ENCODE measurements at places on chromosomes 12 and 14.

DNA sequence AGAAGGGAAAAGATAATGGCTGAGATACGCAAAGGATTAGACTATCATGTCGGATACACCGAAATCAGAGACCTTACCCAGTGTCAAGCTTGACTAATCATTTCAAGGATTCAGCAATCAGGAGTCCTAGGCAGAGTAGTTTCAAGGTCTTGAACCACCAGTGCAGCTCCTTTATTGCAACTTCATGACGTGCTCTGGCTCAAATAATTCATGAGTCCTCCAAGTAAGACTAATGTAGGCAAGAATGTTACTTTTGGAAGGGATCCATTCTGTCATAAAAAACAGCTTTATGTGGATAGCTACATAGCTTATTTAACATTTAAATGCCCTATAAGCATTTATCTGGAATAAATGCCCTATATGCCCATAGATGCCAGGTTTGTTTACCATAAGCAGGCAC is 123.2 kb downstream of the LMO3 start:
- ATAC-seq, result no peak

DNA sequence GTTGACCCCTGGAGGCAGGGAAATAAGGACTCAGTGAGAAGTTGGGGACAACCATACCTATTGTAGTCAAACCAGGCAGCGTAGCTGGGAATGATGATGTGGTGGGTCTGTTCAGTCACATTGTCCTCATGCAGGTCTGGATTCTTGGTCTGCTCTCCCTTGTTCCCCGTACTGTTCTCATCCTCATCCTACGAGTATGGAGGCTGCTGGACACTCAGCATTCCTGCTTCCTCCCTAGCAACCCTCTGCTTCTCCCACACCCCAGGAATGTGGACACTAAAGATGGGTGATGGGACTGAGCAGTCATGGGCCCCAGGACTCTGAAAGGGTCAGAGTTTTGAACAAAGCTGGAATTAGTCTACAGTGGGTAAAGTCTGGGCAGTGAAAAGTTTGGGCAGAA is 10.9 kb downstream of the SMARCC2 start:
- no peak for ATAC-seq

DNA sequence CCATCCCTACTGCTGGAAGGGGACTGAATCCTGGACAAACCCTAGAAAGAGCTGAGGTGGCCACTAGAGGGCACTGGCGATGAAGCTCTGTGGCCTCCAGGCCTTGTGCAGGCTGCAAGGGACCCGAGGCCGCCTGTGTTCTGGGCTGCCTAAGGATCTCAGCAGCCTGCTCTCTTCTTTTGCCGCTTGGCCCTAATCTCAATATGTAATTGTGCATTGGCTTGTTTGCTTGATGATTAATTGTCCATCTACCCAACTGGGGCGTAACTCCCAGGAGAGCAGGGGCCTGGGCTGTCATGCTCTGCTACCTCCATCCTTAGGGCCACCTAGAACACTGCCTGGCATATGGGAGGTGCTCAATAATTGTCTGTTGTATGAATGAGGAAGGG is 73.8 kb downstream of the SYNE3 start:
- peak; percentile 85 for ATAC-seq

DNA sequence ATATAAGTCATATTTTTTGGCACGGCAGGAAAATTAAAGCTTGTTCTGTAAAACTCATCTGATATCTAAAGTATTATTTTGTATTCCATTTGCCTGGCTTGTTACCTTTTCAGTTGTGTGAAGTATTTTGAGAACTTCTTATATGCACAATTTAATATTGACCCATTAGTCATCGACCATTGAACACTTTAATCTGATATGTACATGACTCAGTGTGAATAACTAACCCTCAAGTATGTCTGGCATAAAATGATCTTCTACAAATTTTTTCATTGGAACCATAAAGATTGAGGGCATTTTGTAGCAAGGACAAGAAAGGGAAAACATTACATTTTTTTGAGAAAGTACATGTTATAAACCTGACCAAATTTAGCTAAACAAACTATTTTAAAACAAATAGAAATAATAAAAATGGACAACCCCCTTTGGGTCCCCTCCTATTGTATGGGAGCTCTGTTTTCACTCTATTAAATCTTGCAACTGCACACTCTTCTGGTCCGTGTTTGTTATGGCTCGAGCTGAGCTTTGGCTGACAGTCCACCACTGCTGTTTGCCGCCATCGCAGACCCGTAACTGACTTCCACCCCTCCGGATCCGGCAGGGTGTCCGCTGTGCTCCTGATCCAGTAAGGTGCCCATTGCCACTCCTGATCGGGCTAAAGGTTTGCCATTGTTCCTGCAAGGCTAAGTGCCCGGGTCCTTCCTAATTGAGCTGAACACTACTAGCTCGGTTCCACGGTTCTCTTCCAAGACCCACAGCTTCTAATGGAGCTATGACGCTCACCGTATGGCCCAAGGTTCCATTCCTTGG is 118.8 kb downstream of the SLC6A15 start:
- no peak for ATAC-seq

GRCh38 chr12:66137937-66138336 is 7.4 kb upstream of the LLPH start:
- no peak for ATAC-seq

- ATAC-seq, result no peak
These were observed 24.0 kb downstream of the CLECL1 start for GRCh38 chr12:9708853-9709252.

GRCh38 chr14:71539650-71540285 is 392.5 kb upstream of the RGS6 start:
- no peak for ATAC-seq

- no peak for ATAC-seq
These were observed 160.3 kb upstream of the BMP4 start for GRCh38 chr14:54116972-54117371.

DNA sequence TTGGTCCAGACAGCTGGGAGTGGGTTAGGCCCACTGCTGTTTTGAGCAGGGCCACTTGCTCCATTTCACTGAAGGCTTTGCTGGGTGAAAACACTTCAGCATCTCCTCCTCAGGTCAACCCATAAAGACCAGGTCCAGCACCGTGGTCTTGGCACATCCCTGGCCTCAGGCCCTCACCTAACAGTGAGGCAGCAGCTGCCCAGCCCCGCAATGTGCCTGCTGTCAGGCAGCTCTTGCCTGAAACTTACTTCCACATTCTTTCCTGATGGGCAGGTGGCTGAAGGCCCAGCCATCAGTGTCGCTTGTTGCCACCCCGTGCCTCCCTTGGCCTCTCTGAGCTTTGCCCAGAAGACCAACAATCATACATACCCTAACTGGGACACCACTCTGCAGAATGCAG is 54.4 kb downstream of the ANAPC7 start:
- no peak for ATAC-seq

DNA sequence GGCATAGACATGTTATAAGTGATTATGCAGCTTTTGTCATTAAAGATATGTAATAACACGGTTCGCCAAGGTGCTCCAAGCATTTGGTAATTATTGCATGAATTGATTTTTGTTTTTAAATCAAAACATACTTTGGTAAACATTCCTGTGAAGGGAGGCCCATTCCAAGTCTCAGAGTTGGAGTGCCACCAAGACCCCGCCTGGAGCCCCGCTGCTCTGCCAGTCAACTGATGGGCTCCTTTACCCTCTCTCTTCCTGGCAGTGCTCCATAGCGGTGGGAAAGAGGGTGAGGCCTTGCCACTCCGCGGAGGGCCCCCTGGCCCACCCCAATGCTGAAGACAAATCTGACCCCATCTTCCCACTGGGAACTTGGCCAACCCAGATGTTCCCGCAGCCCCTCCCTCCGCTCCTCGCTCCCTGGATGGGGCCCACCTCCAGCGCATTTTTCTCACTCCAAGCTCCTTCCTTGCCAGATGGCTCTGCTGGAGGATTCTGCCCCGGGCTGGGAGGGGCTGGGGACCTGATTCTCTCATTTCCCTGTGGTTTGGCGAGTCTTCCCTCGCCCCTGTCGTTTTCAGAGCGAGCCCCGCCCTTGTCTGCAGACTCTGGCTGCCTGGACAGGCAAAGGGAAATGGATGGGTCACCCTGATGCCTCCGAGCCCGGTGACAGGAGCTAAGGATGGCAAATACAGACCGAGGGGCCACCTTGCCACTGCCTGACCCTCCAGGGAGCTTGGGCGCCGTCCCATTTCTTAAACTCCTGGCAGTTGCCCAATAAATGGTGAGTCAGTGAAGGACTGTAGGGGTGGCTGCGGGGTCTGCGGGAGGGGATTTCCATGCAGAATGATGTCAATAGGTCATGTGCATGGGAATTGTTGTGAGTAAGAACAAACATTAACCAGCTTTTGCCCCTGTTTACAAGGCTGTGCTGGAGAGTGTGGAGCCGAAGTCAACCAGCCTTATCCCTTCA is 9.2 kb upstream of the PAPLN start:
- ATAC-seq, result peak; percentile 67

GRCh38 chr12:64608901-64609535 is 1.3 kb upstream of the RASSF3 start:
- no peak for ATAC-seq

DNA sequence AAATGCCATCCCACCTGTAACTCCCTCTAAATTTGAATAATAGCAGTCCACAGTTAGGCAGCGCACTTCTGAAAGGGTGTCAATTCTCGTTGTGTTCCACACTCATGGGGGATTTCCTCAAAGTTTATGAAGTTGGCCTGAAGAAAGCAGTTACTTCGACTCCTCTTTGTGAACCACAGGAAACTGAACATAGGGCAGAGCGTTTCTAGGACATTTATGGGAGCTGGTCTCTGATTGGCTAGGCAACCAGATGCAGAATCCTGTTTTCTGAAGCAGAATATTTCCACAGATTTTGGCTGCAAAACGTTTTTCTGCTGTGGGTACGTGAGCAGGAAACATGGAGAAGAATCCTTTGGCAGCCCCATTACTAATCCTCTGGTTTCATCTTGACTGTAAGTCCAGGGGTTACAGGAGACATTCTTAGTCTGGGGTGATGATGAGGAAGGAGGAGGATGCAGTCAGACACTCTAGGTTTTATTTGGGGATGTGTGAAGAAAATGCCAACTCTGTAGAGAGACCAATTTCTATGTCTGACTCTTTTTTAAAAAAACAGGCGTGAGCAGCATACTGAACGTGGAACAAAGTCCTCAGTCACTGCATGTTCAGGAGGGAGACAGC is 431.5 kb upstream of the OR4E1 start:
- no peak for ATAC-seq

DNA sequence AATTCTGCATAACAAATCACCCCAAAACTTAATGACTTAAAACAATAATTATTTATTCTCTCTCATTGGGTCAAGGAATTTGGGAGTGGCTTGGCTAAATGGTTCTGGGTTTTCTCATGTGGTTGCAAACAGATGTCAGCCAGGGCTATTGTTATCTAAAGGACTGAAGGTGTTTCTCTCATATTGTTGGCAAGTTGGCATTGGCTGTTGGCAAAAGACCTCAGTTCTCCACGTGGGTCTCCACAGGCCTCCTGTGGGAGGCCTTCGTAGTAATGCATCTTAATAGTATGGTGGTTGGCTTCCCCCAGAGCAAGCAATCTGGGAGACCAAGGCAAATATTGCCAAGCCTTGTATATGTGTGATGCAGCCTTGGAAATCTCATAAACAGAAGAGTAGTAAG is 14.4 kb downstream of the GALNT16 start:
- no peak for ATAC-seq

- ATAC-seq, result peak; percentile 29
These were observed 246.0 kb downstream of the ZFP36L1 start for GRCh38 chr14:68546839-68547238.

GRCh38 chr12:130839770-130840404 is 837 bp upstream of the STX2 start:
- no peak for ATAC-seq

GRCh38 chr14:105201156-105201924 is 20.2 kb upstream of the NUDT14 start:
- no peak for ATAC-seq

DNA sequence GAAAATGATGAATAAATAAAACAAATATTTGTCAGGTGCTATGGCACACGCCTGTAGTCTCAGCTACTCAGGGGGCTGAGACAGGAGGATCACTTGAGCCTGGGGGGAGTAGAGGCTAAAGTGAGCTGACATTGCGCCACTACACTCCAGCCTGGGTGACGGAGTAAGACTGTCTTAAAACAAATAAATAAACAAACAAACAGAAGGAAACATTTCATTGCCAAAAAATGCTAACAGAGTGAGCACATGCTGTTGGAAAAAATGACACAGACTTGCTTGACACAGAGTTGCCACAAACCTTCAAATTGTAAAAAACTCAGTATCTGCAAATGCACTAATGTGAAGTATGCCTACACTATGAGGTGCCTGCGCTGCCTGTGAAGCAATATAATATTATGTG is 50.8 kb upstream of the AP4S1 start:
- no peak for ATAC-seq

DNA sequence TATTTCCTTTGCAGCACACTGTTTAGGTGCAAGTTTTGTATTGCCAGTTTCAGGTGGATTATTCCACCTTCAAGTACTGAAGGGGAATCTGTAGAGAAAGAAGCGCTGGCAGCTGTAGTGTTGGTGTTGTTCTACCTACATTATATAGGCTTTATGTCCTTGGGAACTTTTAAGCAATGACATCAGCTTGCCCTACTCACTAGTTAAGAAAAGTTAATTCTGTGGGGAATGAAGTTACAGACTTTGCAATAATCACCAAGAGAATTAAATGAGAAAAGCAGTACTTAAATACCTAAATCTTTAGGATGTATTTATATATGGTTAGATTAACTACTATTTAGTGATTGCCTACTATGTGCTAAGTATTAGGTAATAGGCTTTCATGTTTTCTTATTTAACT is at the start of gene OR4E1:
Gene OR4E1 (minus strand): TSS at position 101 of the 400 bp plus-strand sequence. CDS start 2,883 bp downstream, outside the sequence.
- no peak for ATAC-seq

DNA sequence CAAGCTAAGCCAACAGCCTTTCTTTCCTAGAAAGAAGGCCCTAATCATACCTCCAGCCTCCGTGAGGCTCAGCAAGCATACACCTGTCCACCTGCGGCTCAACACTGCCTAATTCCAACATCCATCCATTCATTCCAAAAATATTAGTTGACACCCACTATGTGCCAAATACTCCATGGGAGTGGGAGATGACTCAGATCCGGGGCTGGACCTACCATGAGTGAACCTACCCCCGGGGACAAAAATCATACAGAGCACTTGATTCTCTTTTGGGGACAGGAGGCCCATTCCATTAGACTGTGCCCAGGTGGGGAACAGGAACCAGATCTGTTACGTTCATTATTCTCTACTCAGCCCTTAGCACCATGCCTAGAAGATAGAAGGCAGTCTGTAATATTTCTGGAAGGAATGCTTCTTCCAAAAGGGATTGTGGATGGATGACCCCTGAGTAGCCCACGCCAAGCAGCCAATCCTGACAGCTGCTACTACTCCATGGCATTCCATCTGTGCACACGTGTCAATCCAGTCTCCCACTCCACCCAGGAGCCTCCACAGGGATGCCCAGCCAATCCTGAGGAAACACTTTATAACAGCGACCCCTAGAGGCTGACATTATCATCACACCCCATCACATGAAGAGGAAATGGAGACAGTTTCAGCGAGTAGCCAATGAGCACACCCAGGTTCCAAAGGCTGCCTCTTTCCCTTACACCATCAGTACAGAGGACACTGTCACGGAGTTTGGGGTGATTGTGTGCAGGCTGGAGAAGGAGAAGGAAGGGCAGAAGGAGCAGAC is 170.7 kb downstream of the ESRRB start:
- no peak for ATAC-seq

GRCh38 chr12:19052689-19053088 is 76.8 kb upstream of the PLEKHA5 start:
- ATAC-seq, result no peak

Measured in gastroesophageal sphincter (tissue), 4 donors.